ENCODE measurements at places on chromosomes 6 and 20.
A peak's percentile ranks its signal among the peaks of the same experiment; 100 is the strongest.

DNA sequence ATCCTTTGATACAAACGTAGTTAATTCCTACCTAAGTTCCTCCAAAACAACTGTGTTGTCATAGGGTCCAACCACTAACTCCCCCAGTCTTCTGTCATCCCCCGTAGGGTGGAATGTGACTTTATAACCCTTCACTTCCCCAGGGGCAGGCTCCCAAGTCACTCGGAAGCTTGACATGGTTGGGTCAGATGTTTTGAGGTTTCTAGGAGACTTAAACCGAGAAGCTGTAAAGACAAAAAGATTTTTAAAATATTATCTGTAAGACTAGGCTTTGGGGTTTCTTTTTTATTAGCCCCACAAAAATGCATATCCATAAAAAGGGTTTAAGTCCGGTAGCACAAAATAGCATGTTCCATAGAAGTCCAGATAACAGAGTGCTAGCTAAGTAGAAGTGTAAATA lies 50.2 kb downstream of the COL12A1 start:
- no peak for DNase-seq

- DNase-seq = peak; percentile 64
Observed at GRCh38 chr6:39892490-39893129, 41.7 kb downstream of the MOCS1 start.

DNA sequence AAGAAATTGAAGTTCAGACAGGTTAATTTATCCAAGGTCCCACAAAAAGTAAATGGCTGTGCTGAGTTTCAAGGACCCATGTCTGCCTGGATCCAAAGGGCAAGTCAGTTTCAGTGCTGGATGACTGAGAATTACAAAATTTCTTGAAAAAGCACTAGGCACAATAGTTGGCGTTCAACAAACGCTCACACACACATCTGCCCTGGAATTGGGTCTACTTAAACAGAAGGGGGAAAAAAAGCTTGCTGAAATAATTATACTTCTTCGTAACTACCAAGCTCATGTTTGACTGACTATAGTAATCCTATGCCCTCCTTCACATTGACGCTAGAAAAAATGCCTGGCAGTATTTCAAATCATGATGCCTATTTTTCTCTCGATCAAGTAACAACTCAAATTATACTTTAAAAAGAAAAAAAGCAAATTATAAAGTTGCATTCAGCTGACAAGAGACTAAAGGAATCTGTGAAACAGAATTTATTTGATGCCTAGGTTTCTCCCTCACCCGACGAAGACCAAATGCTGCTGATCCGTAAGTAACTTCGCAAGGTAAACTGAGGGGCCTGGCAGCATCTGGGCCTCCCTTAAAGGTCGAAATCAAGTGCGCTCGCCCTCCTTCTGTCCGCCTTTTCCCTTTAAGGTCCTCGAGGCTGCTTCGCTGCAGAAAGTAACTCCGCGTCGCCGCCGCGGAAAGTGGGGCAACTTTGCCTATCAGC lies 650 bp upstream of the CD2AP start:
- DNase-seq = no peak

GRCh38 chr6:130020073-130020906 lies 1.9 kb downstream of the L3MBTL3 start:
- no peak for DNase-seq

GRCh38 chr6:169862892-169863525 lies 111.6 kb downstream of the ERMARD start:
- no peak for DNase-seq

- DNase-seq = no peak
Observed at GRCh38 chr20:10352934-10353824, 80.8 kb downstream of the MKKS start.

GRCh38 chr20:2914160-2914559 lies 40.9 kb downstream of the PTPRA start:
- DNase-seq = no peak

DNA sequence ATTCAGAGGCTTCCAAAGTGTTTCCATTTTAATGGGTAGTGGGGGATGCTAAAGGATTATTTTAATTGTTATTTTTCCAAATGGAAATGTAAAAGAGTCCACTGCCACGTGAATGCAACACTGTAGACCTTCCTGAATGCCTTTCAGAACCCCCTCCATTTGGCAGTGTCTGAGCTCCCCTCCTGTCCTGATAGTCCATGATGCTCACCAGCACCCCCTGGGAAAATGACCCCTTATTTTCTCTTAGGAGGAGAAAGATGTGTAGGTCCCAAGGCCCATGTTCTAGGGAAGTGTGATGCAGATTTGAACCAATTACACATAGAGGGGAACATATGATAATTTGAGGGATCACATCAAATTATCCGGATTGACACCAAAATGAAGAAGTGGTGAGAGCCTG lies 46.8 kb upstream of the SH3BGRL2 start:
- no peak for DNase-seq

DNA sequence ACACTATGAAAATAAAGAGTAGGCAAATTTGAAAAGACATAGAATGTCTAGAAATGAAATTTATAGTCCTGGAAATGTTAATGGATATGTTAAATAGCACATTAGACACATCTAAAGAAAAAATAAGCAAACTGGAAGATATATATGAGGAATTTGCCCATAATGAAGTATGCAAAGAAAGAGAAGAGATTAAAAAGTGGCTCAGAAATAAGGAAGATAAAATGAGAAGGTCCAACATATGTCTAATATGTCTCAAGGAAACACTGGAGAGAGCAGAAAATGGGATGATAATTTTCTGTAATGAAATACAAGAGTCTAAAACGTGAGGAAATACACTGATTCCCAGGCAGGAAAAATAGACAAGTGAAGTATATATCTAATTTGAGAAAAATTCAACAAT lies 36.6 kb upstream of the ARID1B start:
- DNase-seq = no peak

- peak; percentile 58 for DNase-seq
Observed at GRCh38 chr6:82040405-82041221, 206.9 kb downstream of the IBTK start.

GRCh38 chr6:116059713-116060571 lies 749 bp downstream of the FRK start:
- no peak for DNase-seq

- DNase-seq = peak; percentile 77
Observed at GRCh38 chr6:160972111-160972510, 19.5 kb upstream of the MAP3K4 start.

GRCh38 chr6:36381502-36382389 lies 5.7 kb downstream of the ETV7 start:
- no peak for DNase-seq

All from HT1080 (cell line).